CD8-positive, alpha-beta memory T cell (primary cell): ENCODE measurements at places on chromosomes 3 and 15. TPM values are rescaled to one million over a fixed set of nuclear protein-coding genes. Genes with fewer than 3 reads are reported as not detected.

The SHISA5 gene
- 102 TPM for total RNA-seq

The GMPPB gene
- 52.6 TPM for total RNA-seq

The TM6SF1 gene
- total RNA-seq: 0.78 TPM

The DLEC1 gene
- 1.0 TPM for total RNA-seq

The CCDC33 gene
- not detected for total RNA-seq

The ABI3BP gene
- not detected for total RNA-seq

The SH2D7 gene
- total RNA-seq: not detected

The CCR9 gene
- 8.3 TPM for total RNA-seq

The ST8SIA2 gene
- not detected for total RNA-seq

The TTBK2 gene
- 9.3 TPM for total RNA-seq

The SCN5A gene
- 0.33 TPM for total RNA-seq

The IL16 gene
- total RNA-seq: 73.8 TPM

The HHLA2 gene
- total RNA-seq: 1.1 TPM

The RARB gene
- not detected for total RNA-seq

The ALG1L2 gene
- 1.1 TPM for total RNA-seq

The COL6A5 gene
- not detected for total RNA-seq
